Skeletal muscle cell (primary cell): ENCODE measurements at places on chromosomes 1 and 21.

DNA sequence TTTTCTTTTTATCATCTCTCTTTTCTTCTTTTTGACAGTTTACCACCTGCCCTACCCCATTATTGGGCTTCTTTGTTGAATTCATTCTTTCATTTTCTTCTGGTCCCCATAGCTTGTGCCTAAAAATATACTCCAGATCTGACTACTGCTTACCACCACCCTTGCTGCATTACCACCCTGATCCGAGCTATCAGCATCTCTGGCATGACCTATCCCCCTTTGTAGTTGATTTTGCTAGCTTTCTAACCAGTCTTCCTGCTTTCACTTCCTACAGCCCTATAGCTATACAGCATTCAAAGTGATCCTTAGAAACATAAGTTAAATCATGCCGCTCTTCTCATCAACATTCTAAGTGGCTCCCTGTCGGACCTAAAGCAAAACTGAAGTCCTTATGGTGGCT, 59.4 kb upstream of the MPC2 start:
- DNase-seq = no peak

DNA sequence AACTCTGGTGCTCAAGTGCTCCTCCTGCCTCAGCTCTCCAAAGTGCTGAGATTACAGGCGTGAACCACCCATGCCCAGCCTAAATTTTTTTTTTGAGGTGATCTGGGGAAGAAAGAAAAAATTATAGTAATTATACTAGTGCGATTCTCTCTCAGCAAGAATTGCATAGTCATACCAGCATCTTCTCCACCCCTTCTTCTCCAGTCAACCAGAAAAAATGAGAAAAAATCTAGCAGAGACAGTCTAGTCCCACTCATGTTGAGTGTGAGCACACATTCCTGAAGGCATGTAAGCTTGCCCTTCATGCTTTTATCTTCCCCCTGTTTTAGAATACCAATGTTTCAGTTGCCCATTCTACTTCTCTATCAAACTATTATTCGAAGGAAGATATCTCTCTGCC, 207.6 kb downstream of the S1PR1 start:
- DNase-seq = no peak

DNA sequence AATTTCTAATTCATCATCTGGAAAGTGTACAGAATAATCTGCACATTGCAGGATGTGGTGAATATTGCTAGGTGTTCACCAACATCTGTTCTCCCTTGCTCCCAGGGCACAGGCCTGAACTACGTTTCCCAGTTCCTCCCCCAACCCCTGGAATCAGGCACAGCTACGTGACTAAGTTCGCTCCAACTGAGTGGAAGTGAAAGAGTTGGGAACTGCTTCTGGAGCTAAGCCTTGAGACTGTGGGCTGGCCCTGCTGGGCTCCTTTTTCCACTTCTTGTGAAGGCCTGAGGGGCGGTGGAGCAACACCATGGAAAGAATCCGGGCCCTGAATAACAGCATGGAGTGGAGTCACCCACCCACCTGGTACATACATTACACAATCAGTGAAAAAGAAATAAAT, 534.6 kb downstream of the SMYD3 start:
- no peak for DNase-seq

DNA sequence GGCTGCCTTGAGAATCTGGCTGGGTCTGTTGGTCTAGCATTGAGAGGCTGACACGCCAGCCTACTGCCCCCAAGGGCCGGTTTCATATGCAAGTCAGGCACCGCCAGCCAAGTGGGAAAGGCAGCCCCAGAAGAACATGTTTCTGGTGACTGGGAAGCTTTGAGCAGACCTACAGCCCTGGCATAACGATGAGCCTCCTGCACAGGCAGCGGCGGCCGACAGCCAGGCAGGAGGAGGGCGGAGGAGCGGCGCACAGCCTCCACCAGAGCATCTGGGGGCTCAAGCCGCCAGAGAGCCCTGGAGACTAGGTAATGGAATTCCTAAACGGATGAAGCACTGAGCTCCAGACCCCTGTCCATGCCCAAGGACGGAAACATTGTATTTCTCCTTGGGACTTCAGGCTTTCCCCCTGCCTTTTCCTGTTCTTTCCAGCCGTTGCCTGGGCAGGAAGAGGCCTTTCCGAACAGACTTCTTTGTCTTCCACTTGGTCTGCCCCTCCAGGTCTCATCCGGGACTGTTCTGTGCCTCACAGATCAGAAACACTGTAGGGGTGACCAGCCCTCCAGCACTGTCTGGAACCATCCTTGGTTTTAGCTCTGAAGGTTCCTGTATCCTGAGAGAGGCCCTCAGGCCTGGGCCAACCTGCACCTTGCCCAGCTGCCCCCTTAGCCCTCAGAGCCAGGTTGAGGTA, 59.5 kb downstream of the IRF2BP2 start:
- DNase-seq = no peak

DNA sequence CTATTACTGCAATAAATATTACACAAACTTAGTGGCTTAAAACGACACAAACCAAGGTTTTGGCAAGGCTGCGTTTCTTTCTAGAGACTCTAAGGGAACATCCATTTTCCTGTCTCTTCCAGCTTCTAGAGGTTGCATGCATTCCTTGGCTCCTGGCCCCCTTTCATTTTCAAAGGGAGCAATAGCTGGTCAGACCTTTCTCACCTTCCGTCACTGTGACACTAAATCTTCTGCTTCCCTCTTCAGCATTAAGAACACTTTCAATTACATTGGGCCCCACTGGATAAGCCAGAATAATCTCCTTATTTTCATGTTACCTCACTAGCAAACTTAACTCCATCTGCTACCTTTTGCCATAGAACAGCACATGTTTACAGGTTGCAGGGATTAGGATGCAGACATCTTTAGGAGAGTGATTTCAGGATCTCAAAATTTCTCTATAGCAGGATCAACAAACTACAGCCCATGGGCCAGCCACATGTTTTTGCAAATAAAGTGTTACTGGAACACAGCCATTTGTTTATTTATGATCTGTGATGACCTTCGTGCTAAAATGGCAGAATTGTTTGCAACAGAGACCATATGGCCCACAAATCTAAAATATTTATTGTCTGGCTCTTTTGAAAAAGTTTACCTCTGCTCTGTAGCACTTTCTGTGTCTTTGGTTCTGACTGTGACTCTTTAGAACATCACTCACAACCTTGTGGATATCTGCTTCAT, 221.5 kb upstream of the SGIP1 start:
- DNase-seq = no peak

DNA sequence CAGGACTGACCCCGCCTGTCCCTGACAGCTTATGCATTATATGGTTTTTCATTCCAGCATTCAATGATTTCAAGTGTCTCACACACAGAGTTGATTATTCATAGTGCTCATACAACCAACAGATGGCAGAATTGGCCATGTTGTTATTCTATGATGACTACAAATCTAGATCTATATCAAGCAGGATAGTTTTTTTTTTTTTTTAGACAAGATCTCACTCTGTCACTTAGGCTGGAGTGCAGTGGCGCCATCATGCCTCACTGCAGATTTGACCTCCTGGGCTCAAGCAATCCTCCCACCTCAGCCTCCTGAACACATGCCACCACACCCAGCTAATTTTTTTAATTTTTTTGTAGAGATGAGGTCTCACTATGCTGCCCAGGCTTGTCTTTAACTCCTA, 40.1 kb upstream of the LRRC8D start:
- DNase-seq = no peak

GRCh38 chr1:31249854-31250253, 10.2 kb upstream of the NKAIN1 start:
- no peak for DNase-seq

DNA sequence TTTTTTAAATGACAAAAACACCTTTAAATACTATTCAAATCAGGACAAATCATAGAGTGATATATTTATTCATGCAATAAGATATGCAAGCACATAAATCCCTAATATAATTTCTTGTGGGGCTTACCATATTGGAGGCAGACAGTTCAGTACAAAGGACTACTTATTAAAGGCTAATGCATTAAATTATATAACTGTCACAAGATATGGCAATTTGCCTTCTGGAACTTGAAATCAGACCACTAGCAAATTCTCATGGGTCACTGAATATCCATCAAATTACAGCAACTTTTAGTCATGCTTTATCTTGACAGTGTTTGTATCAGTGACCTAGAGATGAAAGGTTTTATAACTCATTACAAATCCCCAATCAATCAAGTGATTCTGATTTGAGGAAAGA, 54.1 kb upstream of the NCAM2 start:
- DNase-seq = no peak

- DNase-seq = peak; percentile 61
Measured at GRCh38 chr1:117860896-117861610, 68.4 kb downstream of the GDAP2 start.

DNA sequence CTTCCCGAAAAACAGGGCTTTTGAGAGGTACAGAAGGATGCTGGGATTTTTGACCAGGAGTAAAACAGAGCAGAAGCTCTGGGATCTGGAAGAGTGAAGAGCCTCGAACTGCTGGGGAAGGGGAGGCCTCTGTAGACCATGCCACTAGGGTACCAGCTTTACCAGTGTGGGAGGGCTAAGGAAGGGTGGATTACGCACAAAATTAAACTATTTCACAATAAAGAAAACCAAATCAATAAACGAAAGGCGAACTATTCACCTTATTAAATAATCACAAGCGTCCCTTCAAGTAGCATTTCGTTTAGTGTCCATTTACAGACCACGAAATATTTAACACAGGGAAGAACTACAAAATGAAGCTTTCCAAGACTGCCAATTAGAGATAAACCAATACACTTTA, 723 bp downstream of the CZIB start:
- DNase-seq = no peak

DNA sequence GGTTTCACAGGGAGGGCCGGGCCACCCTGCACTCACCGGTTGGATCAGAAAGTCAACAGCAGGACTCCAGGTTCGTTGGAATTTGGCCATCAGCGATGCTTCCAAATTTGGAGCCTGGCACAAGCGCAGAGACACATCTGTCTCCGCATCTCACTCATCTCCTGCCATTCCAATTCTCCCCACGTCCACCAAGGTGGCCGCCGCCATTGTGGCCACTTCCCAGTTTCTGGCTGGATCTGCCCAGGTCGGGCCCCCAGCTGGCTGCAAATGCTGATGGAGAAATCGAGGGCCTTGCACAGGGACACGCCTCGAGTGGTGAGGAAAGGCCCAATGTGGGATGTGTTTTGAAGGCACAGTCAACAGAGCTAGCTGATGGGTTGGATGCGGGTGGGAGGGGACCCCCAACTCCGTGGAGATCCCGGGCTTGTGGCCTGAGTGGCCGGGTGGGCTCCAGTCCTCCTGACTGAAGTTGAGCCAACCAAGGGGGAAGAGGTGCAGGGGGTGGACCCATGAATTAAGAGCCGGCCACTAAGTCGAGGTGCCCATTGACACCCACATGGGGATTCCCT, 102.7 kb downstream of the CRYAA start:
- no peak for DNase-seq

GRCh38 chr1:17200246-17200645, 4.7 kb upstream of the PADI1 start:
- no peak for DNase-seq
